ENCODE measurements at places on chromosomes 2 and 18.

GRCh38 chr18:63148449-63149301 is 170.9 kb downstream of the BCL2 start:
- no peak for DNase-seq

DNA sequence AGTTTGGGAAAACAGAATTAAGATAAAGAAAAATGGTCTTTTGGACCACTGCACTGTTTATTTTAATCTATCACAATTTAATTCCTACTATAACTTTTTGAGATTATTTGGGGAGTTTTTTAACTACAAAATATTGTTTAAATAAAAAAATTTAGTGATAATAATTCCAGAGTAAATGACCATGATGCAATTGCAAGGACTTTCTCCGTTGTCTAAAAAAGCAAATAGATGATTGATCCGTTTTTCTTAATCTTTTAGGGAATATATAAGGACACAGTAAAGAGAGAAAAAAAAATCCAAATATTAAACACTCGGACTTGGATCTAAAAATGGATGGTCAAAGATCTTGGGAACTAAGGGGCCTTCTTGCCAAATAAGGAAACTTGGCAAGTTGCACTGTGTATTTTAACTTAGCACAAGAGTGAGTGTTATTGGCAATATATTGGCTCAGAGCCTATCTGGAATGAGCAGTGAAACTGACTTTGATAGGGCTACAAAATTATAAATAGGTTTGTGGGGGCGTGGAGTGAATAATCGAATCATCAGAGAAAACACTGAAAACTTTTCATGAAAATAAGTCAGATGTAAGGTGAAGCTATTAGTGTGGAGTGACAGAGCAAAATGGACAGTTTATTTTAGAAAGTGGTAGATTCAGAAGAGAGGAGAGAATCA is 2.0 kb downstream of the MAP3K20 start:
- no peak for DNase-seq

DNA sequence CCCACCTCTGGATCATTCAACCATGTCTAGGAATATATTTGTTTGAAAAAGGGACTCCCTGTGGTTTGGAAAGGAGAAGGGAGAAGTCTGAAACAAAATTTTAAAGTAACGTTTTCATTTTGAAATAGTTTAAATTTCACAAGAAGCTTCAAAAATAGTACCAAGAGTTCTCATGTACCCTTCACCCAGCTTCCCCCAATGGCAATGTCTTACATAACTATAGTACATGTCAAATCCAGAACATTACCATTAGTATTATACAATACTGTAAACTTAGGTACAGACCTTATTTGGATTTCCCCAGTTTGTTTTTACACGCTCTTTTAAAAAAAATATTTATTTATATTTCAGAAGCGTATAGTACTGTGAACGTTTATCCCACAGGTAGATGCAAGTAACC is 4.0 kb upstream of the LYG2 start:
- no peak for DNase-seq

DNA sequence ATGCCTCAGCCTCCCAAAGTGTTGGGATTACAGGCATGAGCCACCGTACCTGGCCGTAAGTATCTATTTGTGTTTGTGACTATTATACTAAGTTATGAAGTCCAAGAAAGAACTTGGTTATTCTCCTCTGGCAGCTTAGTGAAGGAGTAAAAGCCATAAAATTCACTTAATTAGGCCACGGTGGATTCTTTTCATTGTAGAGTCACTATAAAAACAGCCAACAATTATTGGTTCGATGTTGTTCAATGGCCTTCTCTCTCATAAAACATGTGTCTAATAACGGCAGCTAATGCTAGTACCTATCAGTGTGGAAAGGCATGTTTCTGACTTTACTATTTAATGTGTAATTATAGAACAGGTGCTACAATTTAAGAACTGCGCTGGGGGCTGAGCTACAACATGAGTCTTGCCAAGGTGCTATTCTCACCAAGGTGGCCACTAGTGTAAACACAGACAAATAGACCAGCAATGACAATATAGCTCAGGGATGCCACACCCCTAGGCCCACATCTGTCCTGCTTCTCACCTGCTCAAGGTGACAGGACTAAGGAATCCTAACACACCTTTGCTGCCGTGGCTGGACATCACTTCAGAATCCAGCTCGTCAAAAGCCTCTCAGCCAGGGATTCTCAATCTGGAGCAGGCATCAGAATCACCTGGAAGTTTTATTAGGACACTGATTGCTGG is 17.2 kb downstream of the ATP8B1 start:
- no peak for DNase-seq

DNA sequence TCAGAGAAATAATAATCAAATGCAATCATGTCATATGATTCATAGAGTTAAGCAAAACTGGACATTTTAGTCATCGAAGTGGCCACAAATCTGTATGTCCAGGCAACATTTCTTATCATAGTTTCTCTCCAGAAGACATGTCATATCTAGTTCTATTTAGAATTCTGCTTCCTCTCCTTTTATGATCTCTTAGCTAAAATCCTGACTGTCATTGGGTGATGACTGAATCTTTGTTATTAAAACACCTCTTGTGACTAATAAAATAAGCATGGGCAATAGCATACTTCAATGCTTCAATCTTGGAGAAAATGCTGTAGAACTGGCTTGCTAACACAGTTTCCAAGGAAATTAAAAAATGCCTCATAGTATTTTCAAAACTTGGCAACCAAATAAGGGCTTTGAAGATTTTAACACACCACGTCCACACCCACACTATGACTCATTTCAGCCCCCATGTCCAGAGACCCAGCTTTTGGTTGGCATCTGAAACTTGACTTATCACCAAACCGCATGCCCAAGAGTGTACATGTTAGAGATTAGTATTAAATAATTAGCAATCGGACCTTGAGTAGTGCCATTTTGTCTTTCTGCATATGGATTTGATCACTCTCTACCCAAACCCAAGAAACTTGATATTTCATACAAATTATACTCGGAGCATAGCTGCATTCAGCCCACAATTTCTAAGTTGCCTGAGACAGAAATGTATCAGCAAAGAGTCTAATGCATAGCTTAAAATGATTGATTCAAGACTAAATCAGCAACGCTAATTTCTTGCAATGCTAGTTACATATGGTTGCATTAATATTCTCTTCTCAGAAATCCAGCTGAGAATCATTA is 106.5 kb upstream of the ETAA1 start:
- DNase-seq = no peak

GRCh38 chr2:2007551-2008501 is 263.5 kb upstream of the PXDN start:
- no peak for DNase-seq

- DNase-seq = no peak
Observed at GRCh38 chr2:240346753-240347372, 88.6 kb upstream of the GPC1 start.

DNA sequence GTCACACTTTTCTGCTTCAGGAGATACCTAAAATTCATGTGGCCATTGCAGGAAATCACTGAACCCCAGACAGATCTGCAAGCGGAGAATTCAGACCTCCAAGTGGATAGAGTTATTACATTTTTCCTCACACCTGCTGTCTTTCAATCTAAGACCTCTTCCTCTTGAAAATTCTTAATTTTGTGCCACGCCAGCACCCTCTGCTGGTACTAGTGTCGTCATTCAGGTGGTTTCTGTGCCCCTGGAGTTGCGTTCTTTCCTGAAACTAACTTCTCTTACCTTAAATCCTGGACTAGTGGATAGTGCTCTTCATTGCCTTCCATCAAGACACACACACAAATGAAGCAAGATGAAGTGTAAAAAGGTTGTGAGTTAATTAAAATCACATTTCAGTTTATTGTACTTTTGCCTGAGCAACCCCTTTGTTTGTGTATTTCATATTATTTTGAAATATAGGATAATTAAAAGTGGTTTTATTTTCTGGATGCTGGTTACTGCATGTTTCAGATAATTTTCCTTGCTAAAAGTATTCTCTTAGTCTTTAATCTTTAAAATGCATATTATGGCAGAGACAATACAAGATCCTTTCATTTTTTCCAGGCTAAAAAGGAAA is 1.6 kb upstream of the DNER start:
- no peak for DNase-seq

GRCh38 chr18:74892066-74892627 is 294.5 kb downstream of the ZNF407 start:
- no peak for DNase-seq

GRCh38 chr2:128488434-128488833 is 169.8 kb upstream of the HS6ST1 start:
- DNase-seq = no peak

DNA sequence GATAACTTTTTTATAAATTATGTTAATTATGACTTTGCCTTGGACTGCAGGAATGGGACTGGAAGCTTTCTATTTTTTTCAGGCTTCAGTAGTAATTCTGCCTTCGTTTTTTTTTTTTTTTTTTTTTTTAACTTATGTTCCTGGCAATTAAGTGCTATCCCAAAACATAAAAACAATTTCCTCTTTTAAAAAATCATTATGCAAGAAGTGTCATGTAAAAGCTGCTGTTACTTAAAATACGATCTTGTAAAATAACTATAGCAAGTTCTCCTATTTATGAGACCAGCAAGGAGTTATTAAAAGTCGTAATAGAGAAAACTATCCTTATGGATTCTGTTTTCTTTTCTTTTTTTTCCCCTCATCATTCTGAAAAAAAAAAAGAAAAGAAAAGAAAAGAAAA is 301.6 kb upstream of the FBXO11 start:
- no peak for DNase-seq
